Immature natural killer cell (primary cell): ENCODE measurements at places on chromosomes 11 and 22. TPM values are rescaled to one million over a fixed set of nuclear protein-coding genes. Genes with fewer than 3 reads are reported as not detected.

GRCh38 chr11:8261291-8261690 lies 2.4 kb downstream of the LMO1 start:
- peaks cover 4% of the 10 kb centered on the region for H3K27me3 ChIP-seq
- H3K27ac ChIP-seq, result no peak overlapping the region
- peaks cover 10% of the 10 kb centered on the region for H3K4me1 ChIP-seq
- H3K36me3 ChIP-seq, result no peaks in the 10 kb centered on the region
- no peak overlapping the region for H3K4me3 ChIP-seq

DNA sequence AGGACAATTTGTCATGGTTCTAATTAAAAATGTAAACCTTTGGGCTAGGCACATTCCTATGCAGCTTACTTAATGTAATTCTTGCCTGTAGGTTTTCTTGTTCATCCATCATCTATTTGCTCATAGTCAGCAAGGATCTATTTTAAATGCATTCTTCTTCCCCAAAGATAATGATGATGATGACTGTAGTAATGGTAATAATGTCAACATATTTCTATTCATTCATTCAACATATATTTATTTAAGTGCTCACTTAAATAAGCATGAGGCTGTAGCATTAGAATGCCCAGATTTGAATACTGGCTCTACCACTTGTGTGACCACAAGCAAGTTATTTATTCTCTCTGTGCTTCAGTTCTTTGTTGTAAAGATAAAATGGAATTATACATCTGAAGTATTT lies 169.6 kb upstream of the SYN3 start:
- DNase-seq, result no peak
- H3K36me3 ChIP-seq, result peaks cover 7% of the 10 kb centered on the region
- no peak overlapping the region for H3K4me3 ChIP-seq
- H3K27me3 ChIP-seq, result no peaks in the 10 kb centered on the region

- no peak for DNase-seq
- H3K36me3 ChIP-seq, result peaks cover 18% of the 10 kb centered on the region
- no peaks in the 10 kb centered on the region for H3K27me3 ChIP-seq
- H3K27ac ChIP-seq, result no peak overlapping the region
These were observed 71.6 kb upstream of the GAB2 start for GRCh38 chr11:78489184-78489583.

- no peak overlapping the region for H3K4me3 ChIP-seq
- DNase-seq, result no peak
- H3K4me1 ChIP-seq, result no peaks in the 10 kb centered on the region
- no peak overlapping the region for H3K27ac ChIP-seq
- peaks cover 14% of the 10 kb centered on the region for H3K36me3 ChIP-seq
These were observed 63.0 kb downstream of the HORMAD2 start for GRCh38 chr22:30143265-30143664.

DNA sequence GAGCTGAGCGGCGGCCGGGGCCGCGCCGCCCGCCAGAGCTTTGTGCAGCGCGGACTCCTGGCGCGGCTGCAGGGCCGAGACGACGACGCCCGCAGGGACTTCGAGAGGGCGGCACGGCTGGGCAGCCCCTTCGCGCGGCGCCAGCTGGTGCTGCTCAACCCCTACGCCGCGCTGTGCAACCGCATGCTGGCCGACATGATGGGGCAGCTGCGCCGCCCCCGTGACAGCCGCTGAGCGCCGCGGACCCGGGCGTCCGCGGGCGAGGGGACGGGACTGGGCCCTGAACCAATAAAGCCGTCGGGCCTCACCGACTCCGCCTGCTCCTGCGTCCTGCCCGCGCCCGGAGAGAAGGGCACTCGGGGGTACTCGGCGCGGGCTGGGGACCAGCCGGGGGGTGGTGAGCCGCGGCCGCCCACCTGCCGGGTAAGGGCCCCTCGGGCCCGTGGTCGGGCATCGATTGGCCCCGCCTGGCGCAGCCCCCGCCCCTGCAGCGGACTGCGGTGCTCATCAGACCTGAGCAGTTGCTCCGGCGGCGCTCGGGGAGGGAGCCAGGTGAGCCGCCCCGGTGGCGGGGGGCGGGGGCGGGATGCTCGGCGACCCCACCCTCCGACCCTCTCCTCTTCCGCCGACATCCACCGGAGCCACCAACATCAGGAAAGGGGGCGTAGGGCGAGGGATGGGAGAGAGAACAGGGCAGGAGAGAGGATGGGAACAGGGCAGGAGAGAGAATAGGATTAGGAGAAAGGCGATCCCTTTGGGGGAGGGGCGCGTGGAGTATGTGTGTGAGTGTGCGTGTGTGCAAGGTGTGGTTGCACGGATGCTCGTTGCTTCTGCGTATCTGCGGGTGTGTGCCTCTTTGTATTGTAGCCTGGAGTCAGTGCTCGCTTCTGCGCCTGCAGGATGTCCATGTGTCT lies at the start of gene TMEM25:
TSS of gene TMEM25 (plus strand) at position 510 of the 914 bp plus-strand sequence. CDS start 610 bp downstream, outside the sequence.
- H3K27me3 ChIP-seq, result peaks cover 5% of the 10 kb centered on the region
- H3K27ac ChIP-seq, result peak within 1 kb of the TSS; percentile 34
- DNase-seq, result peak; percentile 55
- peaks cover 19% of the 10 kb centered on the region for H3K4me1 ChIP-seq
- H3K36me3 ChIP-seq, result no peaks in the 10 kb centered on the region

DNA sequence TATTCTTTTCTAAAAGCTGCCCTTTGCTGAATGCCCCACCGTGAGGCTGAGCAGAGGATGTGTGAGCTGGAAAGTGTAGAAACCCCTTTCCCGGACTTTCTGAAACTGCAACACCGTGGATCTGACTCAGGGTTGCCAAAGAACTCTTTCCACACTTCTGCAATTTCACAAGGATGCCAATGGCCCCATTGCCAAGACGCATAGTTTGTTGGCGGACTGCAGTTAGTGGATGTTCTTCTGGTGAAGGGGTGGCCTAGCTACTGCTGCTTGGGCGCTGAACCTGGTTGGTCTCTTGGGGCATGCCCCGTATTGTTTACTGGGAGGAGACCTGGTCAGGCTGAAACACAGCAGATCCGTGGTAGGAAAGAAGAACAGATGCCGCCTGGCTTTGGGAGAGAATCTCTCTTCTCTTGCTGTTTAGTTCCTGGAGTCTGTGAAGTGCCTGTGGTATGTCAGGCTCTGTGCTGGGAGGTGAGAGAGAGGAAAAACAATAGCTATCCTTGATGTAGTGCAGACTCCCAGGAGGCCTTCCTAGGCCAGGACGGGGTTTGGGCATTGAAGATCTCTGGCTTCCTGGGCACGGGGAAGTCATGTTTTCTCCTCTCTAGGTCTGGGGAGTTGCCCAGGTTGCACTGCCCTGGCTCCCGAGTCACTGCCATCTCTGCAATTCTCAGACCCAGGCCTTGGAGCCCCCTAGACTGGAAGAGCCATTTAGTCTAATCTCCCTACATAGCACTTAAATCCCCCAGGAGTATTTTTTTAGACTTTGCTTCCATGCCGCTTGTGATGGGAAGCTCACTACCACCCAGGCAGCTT lies 26.9 kb downstream of the CD82 start:
- no peak for DNase-seq
- no peak overlapping the region for H3K4me3 ChIP-seq
- no peaks in the 10 kb centered on the region for H3K27me3 ChIP-seq
- no peaks in the 10 kb centered on the region for H3K36me3 ChIP-seq
- H3K4me1 ChIP-seq, result peaks cover 2% of the 10 kb centered on the region

GRCh38 chr11:75582506-75582894 lies 20.4 kb downstream of the SERPINH1 start:
- DNase-seq, result no peak
- peaks cover 22% of the 10 kb centered on the region for H3K4me1 ChIP-seq
- H3K27me3 ChIP-seq, result peaks cover 5% of the 10 kb centered on the region
- H3K27ac ChIP-seq, result peak overlapping the region; percentile 48
- H3K4me3 ChIP-seq, result peak overlapping the region; percentile 90

DNA sequence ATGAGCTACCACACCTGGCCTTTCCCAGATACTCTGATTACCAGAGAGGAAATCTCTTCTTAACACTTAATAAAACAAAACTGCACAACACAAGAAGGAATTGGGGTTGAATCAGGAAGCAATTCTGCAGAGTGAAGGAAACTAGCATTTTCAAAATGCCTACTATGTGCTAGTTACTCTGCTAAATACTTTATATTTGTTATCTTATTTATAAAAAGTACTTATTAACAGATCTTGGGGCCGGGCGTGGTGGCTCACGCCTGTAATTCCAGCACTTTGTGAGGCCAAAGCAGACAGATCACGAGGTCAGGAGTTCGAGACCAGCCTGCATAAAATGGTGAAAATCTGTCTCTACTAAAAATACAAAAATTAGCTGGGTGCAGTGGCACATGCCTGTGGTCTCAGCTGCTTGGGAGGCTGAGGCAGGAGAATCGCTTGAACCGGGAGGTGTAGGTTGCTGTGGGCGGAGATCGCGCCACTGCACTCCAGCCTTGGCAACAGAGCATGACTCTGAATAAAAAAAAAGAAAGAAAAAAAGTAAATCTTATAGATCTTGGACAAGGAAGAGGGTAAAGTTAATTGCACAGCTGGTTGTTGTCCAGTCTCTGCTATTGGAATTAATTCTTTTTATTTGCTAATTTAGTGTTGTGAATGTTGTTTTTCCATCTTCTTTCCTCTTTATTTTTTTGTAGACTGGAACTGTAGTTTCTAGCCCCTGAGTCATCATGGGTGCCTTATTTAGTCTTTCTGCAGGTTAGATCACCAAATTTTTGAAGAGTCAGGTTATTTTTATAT lies 22.1 kb downstream of the TMEM135 start:
- H3K27me3 ChIP-seq, result no peaks in the 10 kb centered on the region
- peaks cover 18% of the 10 kb centered on the region for H3K4me1 ChIP-seq
- peaks cover 3% of the 10 kb centered on the region for H3K36me3 ChIP-seq
- no peak for DNase-seq

- H3K4me1 ChIP-seq, result peaks cover 21% of the 10 kb centered on the region
- H3K27ac ChIP-seq, result no peak overlapping the region
- no peak overlapping the region for H3K4me3 ChIP-seq
- peaks cover 2% of the 10 kb centered on the region for H3K27me3 ChIP-seq
These were observed 40.2 kb upstream of the EMID1 start for GRCh38 chr22:29165321-29166060.

DNA sequence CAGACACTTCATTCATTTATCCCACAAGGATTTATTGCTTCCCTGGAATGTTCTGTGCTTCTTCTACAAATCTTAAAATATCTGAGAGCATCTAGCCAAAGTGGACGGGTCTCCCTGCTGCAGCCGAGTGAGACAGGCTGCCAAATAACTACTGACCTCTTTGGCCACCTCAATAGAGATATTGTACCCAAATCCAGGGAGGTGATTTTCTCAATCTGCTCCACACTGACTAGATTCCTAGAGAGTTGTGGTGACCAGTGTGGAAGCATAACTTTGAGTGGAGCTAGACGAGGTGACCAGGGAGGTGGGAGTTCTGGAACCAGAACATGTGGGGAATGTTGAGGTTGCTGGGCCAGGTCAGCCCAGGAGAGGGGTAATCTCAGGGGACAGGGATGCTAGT lies 77.5 kb downstream of the THAP12 start:
- no peaks in the 10 kb centered on the region for H3K36me3 ChIP-seq
- no peaks in the 10 kb centered on the region for H3K4me1 ChIP-seq
- no peak overlapping the region for H3K4me3 ChIP-seq

NCAM1 gene
- polyA plus RNA-seq, result 35.7 TPM

H19 gene
- polyA plus RNA-seq, result not detected

TAF10 gene
- 329 TPM for polyA plus RNA-seq

TNNI2 gene
- 2.0 TPM for polyA plus RNA-seq

JAML gene
- polyA plus RNA-seq, result 26.3 TPM
